ENCODE measurements at places on chromosomes 1 and 21. TPM values are rescaled to one million over a fixed set of nuclear protein-coding genes. Genes with fewer than 3 reads are reported as not detected.

GRCh38 chr1:203289281-203289981, 15.9 kb upstream of the BTG2 start:
- H3K4me3 ChIP-seq: peak overlapping the region; percentile 19
- peak; percentile 84 for DNase-seq
- peaks cover 67% of the 10 kb centered on the region for H3K4me1 ChIP-seq
- H3K36me3 ChIP-seq: no peaks in the 10 kb centered on the region

GRCh38 chr21:43851593-43851992, 13.4 kb upstream of the AGPAT3 start:
- H3K27me3 ChIP-seq: no peaks in the 10 kb centered on the region
- H3K36me3 ChIP-seq: no peaks in the 10 kb centered on the region
- no peak overlapping the region for H3K4me3 ChIP-seq
- DNase-seq: no peak

DNA sequence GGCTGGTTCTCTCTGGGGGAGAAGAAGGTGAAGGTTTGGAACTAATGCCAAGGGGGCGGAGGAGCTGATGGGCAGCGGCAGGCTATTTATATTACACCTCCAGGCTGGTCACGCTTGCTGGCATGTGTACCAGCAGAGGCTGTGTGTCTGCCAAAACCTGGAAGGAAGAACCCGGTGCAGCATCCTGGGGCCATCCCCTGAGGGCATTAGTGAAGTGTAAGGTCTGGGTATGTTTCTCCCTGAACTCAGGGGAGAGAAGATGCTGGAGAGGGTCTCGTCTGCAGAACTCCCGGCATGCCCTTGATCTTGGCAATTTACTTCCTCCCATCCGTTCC, 5.3 kb downstream of the DISP3 start:
- peaks cover 16% of the 10 kb centered on the region for H3K27me3 ChIP-seq
- no peak overlapping the region for H3K27ac ChIP-seq
- DNase-seq: no peak
- no peak overlapping the region for H3K4me3 ChIP-seq
- H3K4me1 ChIP-seq: peaks cover 10% of the 10 kb centered on the region

DNA sequence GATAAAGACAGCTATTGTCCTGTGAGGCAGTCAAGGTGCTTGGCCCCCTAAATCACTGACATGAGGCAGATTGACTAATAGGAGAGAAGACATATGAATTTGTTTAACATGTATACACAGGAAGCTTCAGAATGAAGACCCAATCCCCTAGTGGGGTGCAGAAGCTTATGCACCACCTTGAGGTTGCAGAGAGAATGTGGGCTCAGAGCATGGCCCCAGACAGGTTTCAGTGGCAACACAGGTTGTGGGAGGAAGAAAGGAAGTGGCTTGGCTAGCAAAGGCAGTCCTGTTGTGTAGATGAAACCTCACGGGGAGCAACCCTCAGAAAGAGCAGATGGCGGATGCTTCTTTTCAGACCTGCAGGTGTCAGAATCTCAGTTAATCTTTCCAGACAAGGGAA, 37.0 kb upstream of the PARP1 start:
- H3K4me3 ChIP-seq: no peak overlapping the region
- no peaks in the 10 kb centered on the region for H3K36me3 ChIP-seq
- no peaks in the 10 kb centered on the region for H3K27me3 ChIP-seq

GRCh38 chr21:33270986-33271385, 4.8 kb downstream of the IL10RB start:
- peaks cover 25% of the 10 kb centered on the region for H3K36me3 ChIP-seq
- no peak overlapping the region for H3K4me3 ChIP-seq
- no peak for DNase-seq
- H3K4me1 ChIP-seq: peaks cover 27% of the 10 kb centered on the region

DNA sequence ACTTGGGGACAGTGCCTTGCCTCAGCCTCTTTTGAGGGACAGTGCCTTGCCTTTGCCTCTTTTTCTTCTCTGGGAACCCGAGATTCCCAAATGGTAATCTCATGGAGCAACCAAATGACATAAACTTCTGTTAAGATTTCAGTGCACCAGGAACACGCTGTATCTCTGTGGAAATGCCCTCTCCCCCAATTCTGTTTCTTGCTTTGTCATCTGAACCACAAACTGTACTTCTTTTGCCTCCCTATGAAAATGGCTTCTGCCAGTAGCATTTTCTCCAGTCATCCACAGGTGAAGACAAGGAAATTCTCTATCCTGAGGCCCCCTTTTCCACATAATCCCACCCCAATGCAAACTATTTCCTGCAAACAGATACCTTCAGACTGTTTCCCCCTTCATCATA, 66.3 kb downstream of the OMA1 start:
- DNase-seq: no peak
- no peak overlapping the region for H3K27ac ChIP-seq
- no peaks in the 10 kb centered on the region for H3K4me1 ChIP-seq
- peaks cover 13% of the 10 kb centered on the region for H3K36me3 ChIP-seq

DNA sequence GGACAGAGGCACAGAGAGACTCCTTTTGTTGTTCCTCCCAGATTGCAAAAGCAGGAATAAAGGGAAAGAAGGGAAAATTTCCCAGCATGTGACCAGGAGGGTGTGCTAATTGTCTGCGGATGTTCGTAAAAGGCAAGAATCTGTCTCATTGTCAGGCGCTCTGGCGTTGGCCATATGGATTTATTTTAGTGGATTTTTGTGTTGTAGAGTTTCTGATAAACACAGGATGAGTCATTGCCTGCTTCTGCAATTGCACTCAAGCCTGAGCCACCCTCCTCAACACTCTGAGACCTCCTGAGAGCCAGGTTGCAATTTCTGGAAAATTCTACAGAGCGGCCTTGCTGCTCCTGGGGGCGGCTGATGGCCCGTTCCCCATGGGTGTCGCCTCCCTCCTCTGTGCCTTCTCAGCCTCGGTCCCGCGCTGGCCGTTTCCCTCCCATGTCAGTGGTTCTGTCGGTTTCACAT, 227.7 kb downstream of the KAZN start:
- H3K4me1 ChIP-seq: no peaks in the 10 kb centered on the region
- H3K27me3 ChIP-seq: no peaks in the 10 kb centered on the region
- DNase-seq: no peak
- no peak overlapping the region for H3K27ac ChIP-seq

- DNase-seq: no peak
- H3K4me1 ChIP-seq: no peaks in the 10 kb centered on the region
These were observed 134.1 kb upstream of the ADGRL2 start for GRCh38 chr1:81666586-81666985.

- DNase-seq: no peak
- no peak overlapping the region for H3K27ac ChIP-seq
- no peaks in the 10 kb centered on the region for H3K36me3 ChIP-seq
- no peak overlapping the region for H3K4me3 ChIP-seq
- no peaks in the 10 kb centered on the region for H3K27me3 ChIP-seq
These were observed 6.7 kb downstream of the CELSR2 start for GRCh38 chr1:109256085-109256484.

- DNase-seq: no peak
- H3K4me1 ChIP-seq: no peaks in the 10 kb centered on the region
- no peaks in the 10 kb centered on the region for H3K27me3 ChIP-seq
- no peaks in the 10 kb centered on the region for H3K36me3 ChIP-seq
- no peak overlapping the region for H3K27ac ChIP-seq
These were observed 440.9 kb downstream of the PRDM2 start for GRCh38 chr1:14140831-14141401.

DNA sequence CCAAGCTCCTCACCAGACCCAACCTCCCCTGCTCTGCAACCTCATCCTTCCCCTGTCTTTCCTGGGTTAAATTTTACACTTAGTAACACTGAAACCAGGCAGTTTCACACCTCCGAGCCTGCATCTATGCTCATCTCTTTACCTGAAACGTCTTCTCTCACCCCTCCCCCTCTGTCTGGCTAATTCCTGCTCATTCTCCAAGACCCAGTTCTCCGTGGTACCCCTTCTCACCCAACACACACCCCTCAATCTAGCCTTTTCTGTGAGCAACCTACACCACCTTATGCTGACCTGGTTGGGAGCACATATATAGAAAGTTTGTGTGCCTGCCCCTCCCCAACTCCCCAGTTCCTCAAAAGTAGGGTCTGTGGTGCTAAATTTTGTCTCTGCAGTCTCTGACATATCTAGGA, 3.7 kb upstream of the KIAA1614 start:
- peaks cover 7% of the 10 kb centered on the region for H3K4me1 ChIP-seq
- peaks cover 5% of the 10 kb centered on the region for H3K27me3 ChIP-seq
- no peak for DNase-seq
- H3K27ac ChIP-seq: no peak overlapping the region
- H3K36me3 ChIP-seq: no peaks in the 10 kb centered on the region

DNA sequence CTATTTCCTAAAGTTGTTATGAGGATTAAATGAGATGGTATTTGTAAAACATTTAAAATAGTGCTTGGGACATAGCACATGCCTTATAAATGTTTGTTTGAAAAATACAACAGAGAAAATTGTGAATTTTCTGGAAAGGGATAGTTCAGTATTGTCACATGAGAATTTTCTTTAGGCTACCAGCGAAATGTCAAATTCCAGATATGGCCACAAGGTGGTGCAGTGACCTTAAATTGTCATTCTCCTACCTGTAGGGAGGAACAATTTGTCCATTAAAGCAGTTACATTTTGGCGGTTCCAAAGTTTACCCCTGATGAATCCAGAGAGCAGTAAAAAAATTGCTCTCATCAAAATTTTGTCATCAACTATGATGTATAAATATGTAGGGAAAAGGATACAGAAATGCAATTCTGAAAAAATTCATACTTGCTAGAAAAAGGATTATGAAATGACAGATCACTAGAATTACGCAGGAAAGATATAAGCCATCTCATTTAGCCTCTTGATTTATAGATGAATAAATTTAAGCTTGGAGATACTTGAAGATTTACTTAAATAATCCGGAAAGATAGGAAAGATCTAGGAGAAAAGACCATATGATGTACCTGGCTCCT, 50.2 kb upstream of the TSHB start:
- no peaks in the 10 kb centered on the region for H3K36me3 ChIP-seq
- DNase-seq: peak; percentile 85
- H3K4me1 ChIP-seq: no peaks in the 10 kb centered on the region
- no peak overlapping the region for H3K27ac ChIP-seq
- peaks cover 14% of the 10 kb centered on the region for H3K27me3 ChIP-seq

The GJA4 gene
- total RNA-seq: not detected

The GPR157 gene
- 1.2 TPM for total RNA-seq

The TUFT1 gene
- 4.6 TPM for total RNA-seq

The SMCP gene
- not detected for total RNA-seq

The TRAF3IP3 gene
- total RNA-seq: 354 TPM

The UBL4B gene
- total RNA-seq: not detected

The TRIM67 gene
- total RNA-seq: not detected

The SPRR1A gene
- total RNA-seq: not detected

Data from natural killer cell (primary cell).